Activated CD4-positive, CD25-positive, alpha-beta regulatory T cell treated with anti-CD3 and anti-CD28 coated beads, Interleukin-2, amount 50 U/mL, for 16 hours (primary cell): ENCODE measurements at places on chromosomes 3 and 15.

GRCh38 chr15:101215681-101216080 lies 36.2 kb downstream of the CHSY1 start:
- DNase-seq, result no peak

DNA sequence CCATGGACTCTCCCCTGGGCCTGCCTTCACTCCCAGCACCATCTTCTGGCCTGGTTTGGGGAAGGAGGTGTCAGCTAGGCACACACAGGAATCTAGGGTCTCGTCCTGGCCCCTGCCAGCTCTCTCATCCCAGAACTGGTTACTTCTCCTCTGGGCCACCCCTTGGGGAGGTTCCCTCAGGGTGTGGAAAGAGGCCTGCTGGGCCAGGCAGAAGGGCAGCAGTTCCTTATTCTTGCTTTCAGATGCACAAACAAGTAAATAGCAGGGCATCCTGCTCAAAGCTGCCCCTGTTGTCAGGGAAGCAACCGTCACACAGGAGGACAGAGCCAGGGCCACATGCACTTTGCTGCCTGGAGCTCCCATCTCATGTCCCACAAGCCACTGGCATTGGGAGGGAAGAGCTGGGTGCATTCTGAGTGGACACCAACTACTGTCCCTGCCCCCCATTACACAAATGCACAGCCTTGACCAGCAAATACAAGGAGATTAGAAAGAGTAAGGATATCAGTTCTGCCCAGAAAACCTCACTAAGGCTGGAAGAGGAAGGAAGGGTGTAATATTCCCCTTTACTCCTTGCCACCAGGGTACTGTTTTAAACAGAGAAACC lies 108.8 kb upstream of the HACD2 start:
- DNase-seq, result no peak

GRCh38 chr15:100500226-100500990 lies 28.3 kb downstream of the CERS3 start:
- DNase-seq, result no peak

- no peak for DNase-seq
Measured at GRCh38 chr3:67648701-67649100, 5.7 kb downstream of the SUCLG2 start.

- no peak for DNase-seq
Measured at GRCh38 chr3:27289769-27290413, 79.3 kb downstream of the NEK10 start.

DNA sequence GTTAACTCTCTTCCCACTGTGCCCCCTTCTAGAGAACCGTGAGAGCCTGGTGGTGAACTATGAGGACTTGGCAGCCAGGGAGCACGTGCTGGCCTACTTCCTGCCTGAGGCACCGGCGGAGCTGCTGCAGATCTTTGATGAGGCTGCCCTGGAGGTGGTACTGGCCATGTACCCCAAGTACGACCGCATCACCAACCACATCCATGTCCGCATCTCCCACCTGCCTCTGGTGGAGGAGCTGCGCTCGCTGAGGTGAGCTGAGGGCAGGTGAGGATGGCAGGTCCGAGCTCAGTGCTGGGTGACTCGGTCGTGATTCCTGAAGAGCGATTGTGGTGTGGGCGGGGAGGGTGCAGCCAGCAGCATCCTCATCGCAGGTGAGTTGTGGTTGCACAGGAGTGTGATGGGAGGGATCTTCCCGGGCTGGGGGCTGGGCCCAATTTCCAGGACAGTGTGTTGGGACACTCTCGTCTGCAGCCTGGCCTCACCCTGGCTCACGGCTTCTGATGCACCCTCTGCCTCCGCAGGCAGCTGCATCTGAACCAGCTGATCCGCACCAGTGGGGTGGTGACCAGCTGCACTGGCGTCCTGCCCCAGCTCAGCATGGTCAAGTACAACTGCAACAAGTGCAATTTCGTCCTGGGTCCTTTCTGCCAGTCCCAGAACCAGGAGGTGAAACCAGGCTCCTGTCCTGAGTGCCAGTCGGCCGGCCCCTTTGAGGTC lies 8.0 kb downstream of the MCM2 start:
- no peak for DNase-seq

DNA sequence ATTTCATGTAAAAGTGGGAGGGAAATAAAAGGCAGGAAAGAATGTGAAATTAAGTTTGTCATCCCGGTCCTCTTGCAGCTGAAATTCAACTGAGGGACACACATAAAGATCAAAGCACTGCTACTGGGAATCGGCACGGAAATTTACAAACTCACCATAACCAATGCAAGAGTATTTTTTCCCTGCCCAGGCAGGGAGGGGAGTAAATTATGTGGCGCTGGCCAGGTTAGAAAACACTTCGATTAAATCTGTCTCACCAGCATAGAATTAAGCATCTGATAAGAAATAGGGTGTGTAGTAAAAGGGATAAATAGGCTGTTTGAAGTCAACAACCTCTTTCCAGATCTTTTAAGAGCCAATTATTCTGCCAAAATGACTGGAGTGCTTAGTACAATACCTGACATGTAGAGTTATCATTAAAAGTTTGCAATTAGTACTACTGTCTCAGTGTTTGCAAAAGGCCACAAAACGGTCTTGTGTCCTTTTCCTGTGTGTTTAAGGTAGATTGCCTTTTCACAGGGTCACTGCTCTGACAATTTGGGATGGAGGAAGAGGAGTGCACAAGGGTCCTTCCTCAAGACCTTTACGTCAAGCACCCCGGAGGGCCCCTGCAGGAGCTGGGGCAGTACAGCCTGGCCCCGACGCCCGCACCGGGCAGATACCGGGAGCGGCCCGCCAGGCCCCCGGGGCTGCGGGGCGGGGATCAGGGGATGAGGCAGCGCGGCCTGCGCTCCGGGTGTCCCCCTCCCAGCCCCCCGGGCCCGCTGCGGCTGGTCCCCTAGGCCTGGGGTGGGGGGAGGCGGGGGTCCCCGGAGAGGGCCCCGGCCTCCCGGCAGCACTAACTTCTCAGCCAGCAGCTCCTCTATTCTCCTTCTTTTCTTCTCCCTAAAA lies 651 bp downstream of the UBA3 start:
- DNase-seq, result no peak

DNA sequence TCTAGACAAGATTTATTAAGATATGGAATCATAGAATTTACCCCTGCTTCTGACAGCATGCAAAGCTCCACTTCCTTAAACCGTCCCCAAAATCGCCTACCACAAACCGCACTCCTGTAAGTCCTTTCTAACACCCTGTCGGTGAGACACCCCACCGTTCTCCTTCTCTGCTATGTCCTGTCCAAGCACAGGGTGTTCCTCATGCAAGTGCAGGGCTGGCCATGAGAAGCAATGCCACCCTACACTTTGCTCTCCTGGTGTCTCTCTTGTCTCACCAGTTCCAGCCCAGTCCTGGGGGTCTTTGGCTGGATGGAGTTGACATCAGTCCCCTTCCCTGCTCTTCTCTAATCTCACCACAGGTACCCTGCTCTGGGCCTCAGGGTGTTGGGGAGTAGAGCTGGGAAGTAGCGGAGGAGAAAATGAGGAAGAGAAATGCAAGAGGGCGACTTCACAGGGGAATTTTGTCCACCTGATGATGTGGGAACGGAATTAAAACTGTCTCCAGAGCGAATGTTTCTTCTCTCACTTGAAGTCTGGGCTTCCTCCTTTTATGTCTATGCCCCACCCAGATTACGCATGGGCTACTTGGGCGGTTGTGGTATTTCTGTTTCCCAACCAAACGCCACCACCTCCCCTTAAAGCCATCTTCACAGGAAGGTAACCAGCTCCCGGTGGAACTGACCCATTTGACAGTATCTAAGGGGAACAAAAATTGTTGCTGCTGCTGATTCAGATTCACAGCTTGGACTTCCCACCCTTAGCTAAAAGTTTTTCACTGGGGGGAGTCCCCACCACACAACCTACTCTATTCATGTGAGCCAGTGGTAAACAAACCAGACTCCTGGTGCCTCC lies 49.9 kb downstream of the CASR start:
- no peak for DNase-seq

DNA sequence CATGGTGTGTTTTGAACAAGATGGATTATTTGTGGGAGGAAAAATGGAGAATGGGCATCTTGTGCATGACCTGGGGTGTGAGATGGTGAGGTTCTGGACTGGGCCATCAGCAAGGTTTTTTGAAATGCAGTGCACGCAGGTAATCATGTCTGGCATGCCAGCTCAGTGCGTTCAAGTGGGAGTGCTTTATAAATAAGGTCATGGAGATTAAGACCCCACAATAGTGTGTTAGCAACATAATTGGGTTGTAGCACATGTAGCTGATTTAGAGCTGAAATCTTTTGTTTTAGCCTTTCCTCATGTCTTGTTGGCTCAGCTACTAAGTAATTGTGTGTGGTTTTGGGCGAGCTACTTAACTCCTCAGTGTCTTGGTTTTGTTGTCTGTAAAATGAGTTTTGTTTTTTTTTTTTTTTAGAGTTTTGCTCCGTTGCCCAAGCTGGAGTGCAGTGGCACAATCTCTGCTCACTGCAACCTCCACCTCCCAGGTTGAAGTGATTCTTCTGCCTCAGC lies 3.9 kb upstream of the CACNA1D start:
- no peak for DNase-seq

GRCh38 chr3:53705024-53705745 lies 141.0 kb downstream of the CHDH start:
- DNase-seq, result no peak

DNA sequence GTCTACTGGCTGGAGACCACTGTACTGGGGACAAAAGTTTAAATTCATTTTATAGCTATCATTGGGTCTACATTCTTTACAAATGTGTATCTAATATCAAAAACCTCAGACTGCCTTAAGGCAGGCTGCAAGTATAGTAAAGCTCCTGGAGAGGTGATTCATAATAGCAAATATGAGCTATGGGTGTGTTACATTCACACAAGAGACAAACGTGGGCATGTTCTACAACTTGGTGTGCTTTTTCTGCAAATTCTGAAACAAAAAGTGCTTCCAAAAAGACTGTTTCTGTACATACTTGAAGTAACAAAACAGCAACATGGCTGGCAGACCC lies 1101.4 kb downstream of the ROBO1 start:
- no peak for DNase-seq

DNA sequence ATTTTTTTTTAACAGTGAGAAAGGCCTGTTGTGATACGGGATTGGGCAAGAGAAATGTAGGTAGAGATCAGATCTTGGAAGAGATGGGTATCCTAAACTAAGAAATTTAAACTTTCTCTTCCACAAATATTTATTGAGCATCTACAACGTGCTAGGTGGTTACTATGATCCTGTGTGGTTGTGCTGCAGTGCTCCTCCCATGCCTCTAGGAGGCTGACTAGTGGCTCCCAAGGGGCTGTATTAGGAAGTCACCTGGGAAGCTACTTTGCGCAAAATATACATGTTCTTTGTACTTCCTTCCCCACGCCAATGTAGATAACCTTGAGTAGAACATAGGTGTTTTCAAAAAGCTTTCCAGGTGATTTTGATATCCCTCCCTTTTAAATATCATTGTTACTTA lies 27.2 kb downstream of the USP3 start:
- no peak for DNase-seq

GRCh38 chr3:39409514-39410136 lies 3.1 kb downstream of the RPSA start:
- no peak for DNase-seq

- no peak for DNase-seq
Measured at GRCh38 chr15:74134387-74135027, 4.1 kb downstream of the ISLR2 start.

DNA sequence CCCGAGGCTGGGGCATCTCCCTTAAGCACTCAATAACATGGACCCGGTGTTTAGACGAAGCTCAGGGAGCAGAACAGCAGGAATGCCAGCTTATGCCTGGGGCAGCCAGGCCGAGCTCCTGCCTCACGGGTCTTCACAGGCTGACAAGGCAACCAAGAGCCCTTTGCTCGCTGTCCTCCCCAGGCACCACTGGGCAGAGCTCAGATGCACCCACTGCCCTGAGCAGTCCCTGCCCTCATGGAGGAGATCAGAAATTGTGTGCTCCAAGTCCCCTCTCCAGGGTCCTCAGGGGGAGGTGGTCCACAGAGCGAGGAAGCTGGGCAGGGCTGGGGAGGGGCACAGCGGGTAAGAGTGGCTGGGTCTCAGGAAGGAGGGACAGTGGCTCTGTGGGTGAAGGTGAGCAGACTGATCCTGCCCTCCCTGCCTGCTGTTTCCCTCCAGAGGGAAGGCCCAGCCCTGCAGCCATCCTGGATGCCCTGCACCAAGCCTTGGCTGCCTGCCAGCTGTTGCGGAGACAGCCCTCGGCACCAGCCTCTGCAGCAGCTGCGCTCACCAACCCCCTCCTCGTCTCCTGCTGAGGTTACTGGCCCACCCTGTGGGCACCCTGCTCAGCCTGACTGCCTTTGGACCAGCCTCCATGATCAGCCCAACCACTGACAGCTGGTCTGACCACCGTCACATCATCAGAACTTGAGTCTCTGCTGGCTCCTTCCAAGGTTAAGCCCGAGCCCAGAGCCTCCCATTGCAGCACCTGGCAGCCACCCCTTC lies 21.1 kb upstream of the GP9 start:
- no peak for DNase-seq

GRCh38 chr3:52792413-52792812 lies 2.2 kb upstream of the ITIH3 start:
- DNase-seq, result no peak

- DNase-seq, result no peak
Measured at GRCh38 chr15:96019114-96019513, 311.4 kb upstream of the NR2F2 start.
